SIG-M5 (cell line): ENCODE measurements at places on chromosomes 2 and 18.

DNA sequence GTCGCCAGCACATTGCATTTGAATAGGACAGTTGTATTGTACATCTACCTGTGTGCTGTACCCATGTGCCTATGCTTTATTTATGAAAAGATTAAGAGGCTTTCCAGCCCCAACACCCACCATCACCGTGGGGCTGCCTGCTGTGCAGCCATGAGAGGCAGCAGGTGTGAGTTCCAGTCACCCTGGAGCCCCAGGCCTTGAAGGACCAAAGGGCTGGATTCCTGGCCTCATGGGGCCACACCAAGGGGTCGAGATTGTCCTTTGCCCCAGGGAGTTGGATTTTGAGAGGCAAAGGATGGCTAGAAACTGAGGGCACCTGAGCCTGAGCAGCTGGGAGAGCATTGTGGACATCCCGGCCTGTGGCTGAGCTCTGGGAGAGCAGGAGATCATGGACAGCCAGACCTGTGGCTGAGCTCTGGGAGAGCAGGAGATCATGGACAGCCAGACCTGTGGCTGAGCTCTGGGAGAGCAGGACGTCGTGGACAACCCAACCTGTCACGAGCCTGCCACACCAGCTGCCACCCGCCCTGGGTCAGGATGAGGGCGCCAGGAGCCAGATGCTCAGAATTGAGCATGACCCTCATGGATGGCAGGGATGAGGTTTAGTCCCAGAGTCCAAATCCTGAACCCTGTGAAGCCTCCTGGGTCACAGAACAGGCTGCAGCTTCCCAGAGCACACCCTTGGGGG lies 182.5 kb upstream of the RAB6C start:
- DNase-seq, result no peak

GRCh38 chr2:44928483-44929158 lies 12.9 kb upstream of the SIX3 start:
- no peak for DNase-seq

DNA sequence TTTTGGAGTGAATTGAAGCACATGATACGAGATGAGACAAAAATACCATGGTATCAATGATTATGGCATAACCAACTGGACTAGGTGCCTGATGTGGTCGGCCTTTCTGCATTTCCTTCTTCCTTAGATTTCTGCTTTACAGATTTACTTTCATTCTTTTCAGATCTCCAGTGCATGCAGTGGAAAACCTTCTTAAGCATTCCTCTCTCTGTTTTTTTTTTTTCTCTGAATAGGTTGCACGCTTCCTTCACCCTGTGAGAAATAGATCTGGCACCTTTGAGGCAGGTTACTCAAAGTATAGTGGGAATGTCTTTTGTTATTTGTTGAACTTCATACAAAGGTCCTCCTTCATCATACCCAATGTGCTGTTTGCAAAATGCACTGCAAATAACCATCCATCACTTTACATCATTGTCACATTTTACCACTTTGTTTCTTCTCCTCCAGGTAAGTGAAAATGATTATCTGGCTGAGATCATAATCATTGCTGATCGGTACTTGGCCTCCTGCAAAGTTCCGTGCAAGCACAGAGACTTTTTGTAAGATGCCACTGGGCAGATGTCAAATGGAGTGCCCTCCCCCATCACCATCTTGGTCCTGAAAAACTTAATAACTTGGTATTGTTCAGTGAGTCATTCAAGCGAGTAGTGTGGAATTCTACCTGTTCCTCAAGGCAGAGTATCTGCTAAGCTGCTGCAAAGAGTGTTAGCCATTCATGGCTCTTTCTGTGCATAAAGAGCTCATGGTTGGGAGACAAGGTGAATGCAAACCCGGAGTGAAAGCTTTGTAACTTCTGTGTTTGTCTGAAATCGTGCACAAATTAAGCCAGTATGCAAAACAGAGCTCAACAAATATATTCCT lies 30.0 kb upstream of the KLHL14 start:
- DNase-seq, result no peak

DNA sequence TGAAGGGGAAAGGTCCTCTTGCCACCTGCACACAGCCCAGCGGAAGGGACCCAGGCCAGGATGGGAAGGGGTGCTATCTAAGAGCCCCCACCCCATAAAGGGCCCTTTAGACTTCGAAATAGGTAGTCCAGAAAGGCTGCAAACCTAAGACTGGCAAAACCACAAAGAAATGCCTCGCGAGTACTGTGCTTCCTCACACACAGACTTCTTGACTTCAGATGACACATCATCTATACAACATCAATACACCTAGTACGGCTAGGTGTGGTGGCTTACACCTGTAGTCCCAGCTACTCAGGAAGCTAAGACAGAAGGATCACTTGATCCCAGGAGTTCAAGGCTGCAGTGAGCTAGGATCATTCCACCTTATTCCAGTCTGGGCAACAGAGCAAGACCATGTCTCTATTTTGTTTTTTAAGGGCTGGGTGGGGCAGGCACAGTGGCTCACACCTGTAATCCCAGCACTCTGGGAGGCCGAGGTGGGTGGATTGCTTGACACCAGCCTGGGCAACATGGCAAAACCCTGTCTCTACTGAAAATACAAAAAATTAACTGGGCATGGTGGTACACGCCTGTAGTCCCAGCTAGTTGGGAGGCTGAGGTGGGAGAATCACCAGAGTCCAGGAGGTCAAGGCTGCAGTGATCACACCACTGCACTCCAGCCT lies 125.8 kb downstream of the CABLES1 start:
- no peak for DNase-seq

DNA sequence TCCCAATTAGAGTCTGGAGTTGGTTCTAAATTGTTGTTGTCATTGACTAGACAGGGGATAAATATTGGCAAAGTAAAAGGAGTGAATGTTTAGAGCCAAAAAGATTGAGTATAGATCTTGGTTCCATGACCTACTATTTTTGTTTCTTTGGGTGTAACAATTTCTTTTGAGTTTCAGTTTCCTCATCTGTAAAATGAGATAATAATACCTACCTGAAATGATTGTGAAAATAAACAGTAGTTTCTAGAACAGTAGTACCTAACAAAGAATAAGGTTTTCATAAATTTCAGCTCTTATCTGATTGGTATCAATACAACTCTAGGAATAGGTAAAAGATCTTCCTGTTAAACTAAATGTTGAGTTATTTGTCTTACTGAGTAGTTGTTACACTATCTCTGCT lies 56.8 kb downstream of the PMS1 start:
- DNase-seq, result no peak

DNA sequence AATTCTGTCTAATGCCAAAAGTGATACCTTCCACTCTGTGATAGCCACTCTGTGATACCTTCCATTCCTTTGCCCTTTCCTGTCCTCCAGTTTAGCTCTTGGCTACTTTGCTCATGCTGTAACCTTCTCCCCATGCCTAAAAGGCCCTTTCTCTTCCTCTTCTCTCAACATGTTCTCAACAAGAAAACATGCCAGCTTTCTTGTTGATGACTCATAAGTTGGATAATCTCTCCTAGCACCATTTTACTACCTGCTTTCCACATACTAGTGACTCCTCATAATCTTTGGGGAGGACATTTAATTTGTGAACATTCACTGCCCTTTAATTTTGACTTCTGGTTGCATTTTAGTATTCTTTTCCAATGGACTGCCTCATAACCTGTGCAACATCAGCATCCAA lies 55.9 kb upstream of the NT5C1B start:
- no peak for DNase-seq

- DNase-seq, result no peak
Measured at GRCh38 chr2:40144022-40144421, 307.9 kb downstream of the SLC8A1 start.

DNA sequence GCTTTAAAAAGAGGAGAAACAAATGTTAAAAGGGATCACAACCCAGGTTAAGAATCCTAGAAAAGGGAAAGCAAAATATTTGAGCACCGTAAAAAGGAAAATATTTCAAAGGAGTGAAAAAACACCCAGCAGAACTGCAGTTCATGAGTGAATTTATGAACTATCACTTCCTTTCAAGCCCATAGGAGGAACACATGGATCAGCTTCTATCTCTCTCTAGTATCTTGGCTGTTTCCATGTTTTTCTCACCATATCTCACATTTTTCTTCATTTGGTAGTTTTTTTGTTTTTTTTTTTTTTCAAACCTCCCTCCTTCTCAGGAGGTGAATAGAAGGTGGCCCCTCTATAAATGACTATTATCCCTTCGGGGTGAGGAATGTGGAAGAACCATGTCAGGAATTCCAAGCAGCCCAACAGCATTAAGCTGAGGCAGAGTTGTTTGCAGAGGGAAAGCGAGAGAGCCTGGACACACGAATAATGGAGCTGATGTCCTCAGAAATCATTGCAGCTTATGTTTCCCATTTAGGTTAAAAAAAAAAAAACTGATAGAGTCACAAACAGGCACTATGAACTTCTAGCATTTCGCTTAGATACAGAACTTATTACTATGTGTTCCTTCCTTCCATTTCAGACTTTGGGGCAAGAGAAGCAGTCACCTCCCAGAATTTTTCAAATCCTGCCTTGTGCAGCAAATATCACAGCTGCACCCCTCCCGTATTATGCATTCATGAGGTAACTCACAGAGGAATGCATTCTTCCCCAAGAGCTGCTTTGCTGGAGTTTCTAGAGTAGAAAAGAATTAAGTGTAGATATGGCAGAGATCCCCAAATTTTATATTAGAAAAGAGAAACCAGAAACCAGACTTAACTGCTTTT lies 315.6 kb downstream of the IRS1 start:
- DNase-seq, result no peak

GRCh38 chr18:3120356-3120755 lies 99.4 kb downstream of the MYOM1 start:
- DNase-seq, result no peak

DNA sequence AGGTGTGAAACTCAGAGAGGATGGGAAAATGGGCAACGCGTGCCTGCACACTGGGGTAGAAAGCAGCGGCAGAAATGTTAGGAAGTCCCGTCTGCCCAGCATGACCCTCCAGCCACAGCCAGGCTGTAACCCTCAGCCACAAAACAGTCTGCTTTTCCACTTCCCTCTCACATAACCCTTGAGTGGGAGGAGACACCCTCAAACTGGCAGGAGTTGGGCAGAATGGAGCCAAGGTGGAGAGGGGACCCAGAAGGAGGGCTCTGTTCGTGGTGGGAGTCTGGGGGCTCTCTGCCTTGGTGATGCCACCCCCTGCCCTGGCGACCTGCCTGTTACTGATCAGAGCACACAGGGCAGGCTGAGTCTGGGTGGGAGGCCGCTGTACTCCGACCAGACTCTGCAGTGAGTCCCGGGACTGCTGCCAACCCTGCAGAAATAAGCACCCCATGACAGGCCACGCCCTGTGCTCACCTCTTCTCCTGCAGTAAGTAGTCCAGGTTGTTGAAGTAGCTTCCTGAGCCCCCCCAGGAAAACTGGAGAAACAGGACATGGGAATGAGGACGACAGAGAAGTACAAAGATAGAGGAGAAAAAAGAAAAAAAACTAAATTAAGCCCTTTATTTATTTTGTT lies 16.0 kb downstream of the FAM178B start:
- no peak for DNase-seq

DNA sequence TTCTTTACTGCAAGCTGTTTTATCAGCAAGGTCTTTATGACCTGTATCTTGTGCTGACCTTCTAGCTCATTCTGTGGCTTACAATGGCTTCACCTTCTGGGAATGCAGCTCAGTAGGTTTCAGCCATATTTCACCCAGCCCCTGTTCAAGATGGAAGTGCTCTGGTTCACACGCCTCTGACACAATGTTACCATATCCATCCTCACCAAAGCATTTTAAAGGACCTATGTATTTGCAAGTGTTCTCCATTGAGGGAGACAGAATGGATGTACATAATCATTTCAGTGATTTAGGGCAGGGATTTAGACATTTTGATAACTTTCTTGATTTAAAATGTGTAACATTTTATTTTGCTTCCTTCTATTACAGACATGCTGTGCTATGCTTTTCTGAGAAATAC lies 182.3 kb upstream of the FN1 start:
- DNase-seq, result no peak

DNA sequence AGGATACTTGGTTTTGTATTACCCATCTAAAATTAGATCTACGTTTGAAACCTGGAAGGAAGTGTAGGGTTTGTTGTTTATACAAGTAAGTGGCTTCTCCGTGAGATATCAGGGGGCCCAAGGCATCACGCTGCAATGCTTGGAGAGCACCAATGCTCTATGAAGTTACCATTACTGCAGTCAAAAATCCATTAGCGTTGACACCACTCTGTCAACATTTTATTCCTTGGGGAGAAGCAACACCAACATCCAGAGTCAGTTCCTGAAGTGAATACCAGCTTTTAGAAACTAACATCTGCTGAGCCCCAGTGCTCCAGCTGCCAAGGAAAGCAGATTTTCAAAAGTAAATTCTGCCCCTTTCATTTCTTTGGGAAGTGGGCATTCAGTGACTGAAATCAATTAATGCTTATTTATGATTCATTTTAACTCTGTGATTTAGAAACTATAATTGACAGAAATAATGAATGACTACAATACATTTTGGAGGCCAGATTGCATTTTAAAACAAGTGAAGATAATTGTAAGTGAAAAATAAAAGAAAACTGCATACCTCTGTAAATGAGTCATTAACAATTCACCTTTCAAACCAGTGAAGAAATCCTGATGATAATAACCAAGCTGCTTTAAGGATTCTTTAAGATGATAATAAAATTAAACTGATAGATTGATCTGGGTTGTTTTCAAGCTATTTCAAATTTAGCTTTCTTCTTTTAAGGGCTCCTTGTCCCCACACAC lies 30.5 kb downstream of the LRP1B start:
- DNase-seq, result no peak

DNA sequence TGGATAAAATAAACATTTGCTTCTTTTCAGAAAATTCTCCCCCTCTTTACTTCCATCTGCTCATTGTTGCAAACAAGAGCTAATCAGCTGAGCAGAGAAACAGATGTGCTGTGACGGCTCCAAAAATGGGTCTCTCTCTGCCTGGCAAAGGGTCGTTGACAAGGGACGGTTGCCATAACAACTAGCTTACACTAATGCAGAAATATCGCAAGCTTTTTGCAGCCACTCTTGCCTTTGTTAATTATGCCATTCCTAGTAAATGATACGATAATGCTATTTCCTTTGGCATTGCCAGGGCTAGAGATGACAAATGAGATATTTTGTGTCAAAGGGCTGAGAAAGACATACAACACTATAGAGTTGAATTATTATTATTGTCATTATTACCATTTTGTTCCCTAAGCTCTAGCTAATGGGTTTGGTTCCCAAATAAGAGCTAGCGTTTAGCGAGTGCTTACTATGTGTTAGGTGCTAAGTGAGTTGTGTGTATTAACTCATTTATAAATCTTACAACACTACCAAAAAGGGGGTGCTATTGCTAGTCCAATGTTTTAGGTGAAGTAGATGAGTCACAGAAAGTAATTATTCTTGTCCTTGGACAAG lies 46.8 kb downstream of the MYO3B start:
- no peak for DNase-seq

DNA sequence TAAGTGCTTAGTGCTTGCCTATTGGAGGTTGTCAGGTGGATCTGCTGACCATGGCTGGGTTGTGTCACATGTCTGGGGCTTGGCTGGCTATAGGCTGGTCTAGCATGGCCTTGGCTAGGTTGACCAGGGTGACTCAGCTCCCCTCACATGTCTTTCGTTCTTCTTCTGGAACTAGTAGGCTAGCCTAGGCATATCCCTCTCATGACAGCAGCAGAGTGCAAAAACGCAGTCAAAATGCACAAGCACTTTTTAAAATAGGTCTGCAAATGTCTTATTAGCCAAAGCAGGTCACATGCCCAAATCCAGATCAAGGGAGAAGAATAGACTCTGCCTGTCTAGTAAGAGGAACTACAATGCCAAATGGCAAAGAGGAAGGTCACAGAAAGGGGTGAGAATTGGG lies 179.7 kb upstream of the ACVR2A start:
- DNase-seq, result no peak
